Dermis blood vessel endothelial cell (primary cell): ENCODE measurements at places on chromosomes 5 and 9. TPM values are rescaled to one million over a fixed set of nuclear protein-coding genes. Genes with fewer than 3 reads are reported as not detected.

GRCh38 chr5:158532739-158533138 is 567.0 kb downstream of the EBF1 start:
- DNase-seq, result no peak

Gene CCDC192
- total RNA-seq, result not detected in 2 replicates

GRCh38 chr5:90940227-90940995 is 381.8 kb downstream of the ADGRV1 start:
- peak; percentile 32 for DNase-seq

- peak; percentile 2 for DNase-seq
Observed at GRCh38 chr9:23123048-23123632, 676.5 kb downstream of the DMRTA1 start.

GRCh38 chr5:75324791-75325190 is 12.2 kb upstream of the HMGCR start:
- no peak for DNase-seq

GRCh38 chr9:134373953-134374300 is 47.7 kb downstream of the RXRA start:
- DNase-seq, result no peak

DNA sequence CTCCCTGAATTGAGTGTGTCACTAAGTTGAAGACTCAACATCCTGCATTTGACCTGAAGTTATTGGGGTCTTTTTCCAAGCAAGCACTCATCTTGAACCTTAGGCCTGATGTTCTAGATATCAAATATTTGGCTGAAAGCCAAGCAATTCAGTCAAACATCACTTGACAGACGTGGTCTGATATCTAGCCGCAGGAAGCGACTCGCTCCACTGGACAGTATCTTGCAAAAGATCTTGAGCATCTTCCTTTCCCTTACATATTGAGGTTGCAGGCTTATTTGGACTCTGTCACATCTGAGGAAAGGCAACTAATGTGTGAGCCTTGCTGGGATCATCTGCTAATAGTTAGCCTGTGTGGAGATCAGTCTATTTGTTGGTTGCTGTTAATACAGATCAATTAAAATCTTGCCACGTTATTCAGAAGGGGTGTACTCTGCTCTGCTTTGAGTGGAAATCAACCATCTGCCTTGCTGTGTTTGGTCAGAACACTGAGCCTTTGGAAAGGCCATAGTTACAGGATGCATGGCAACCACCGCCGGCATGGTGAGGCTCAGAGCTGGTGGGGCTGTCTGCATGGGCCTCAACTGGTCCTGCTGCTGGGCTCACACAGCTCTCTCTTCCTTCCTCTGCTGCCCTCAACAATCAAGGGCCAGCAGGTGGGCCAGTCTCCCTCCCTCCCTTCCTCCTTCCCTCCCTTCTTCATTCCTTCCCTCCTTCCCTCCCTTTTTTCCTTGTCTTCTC is 166.9 kb upstream of the KLF9 start:
- DNase-seq, result no peak

DNA sequence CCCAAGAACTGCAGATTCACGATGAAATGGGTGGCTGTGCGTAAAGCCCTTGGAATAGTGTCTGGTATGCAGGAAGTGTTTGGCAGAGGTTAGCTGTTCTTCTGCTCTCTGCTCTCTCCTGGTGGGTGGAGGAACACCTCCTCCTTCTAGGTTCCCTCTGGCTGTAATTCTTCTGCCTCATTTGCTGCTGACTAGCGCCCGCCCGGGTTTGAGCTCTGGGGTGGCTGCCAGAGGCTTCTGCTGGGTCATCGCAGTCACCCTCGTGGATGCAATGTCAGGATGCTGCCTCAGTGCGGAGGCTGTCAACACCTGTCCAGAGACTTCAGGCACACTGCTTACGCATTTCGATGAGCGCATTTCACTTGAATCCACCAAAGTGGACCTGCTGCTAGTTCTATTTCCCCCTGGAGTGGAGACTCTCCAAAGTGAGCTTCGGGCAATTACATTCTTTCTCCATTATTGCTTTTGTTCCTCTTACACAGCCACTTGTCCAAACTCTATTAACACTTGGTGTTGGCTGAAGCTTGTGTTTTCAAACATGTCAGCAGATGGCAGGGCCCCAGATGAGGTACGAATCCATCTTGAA is 11.7 kb downstream of the DOCK2 start:
- DNase-seq, result no peak

Gene ZBED3
- total RNA-seq, result 3.6 and 6.1 TPM in 2 replicates

- no peak for DNase-seq
Observed at GRCh38 chr5:91651704-91652103, 268.6 kb upstream of the ARRDC3 start.

GRCh38 chr5:71974165-71974564 is 133.1 kb upstream of the MAP1B start:
- no peak for DNase-seq

GRCh38 chr9:128247226-128247803 is 28.5 kb downstream of the GOLGA2 start:
- no peak for DNase-seq

DNA sequence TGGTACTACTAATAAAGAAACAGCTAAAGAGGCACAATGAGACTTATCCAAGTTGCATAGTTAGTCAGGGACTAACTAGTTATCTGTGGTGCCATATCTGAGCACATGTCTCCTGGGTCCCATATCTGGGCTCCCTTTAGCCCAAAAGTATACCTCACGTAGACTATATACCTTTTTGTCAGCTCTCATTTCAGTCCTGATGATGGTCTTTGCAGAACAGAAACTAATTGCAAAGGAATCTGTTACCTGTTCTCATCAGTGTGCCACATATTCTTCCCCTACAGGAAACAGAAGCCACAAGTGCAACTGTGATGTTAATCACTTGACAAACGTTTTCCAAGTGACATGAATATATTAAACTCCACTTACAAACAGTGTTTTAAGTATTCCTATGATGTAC is 395.2 kb downstream of the KIAA0825 start:
- no peak for DNase-seq

Gene RETREG1
- 0.19 and 0.51 TPM in 2 replicates for total RNA-seq

DNA sequence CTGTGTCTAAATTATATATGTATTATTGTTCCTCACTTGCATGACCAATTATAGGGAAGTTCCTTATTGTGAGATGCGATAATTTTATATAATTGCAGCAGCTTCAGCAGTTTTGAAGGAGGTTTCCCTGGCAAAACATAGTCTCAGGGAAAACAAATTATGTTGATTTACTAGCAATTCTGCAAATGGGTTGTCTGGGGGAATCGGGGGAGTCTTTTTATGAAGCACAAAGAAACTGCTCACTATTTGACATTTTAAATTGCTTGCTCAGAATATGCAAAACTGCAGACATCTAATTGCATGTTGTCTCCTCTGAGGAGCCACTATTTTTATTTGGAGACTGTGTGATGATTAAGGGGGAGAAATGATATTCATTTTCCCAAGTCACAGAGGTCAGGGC is 361.6 kb downstream of the YTHDC2 start:
- DNase-seq, result no peak

- DNase-seq, result peak; percentile 9
Observed at GRCh38 chr5:119409235-119409815, 43.0 kb upstream of the HSD17B4 start.

- DNase-seq, result no peak
Observed at GRCh38 chr9:113781896-113782295, 94.2 kb upstream of the ZNF618 start.

DNA sequence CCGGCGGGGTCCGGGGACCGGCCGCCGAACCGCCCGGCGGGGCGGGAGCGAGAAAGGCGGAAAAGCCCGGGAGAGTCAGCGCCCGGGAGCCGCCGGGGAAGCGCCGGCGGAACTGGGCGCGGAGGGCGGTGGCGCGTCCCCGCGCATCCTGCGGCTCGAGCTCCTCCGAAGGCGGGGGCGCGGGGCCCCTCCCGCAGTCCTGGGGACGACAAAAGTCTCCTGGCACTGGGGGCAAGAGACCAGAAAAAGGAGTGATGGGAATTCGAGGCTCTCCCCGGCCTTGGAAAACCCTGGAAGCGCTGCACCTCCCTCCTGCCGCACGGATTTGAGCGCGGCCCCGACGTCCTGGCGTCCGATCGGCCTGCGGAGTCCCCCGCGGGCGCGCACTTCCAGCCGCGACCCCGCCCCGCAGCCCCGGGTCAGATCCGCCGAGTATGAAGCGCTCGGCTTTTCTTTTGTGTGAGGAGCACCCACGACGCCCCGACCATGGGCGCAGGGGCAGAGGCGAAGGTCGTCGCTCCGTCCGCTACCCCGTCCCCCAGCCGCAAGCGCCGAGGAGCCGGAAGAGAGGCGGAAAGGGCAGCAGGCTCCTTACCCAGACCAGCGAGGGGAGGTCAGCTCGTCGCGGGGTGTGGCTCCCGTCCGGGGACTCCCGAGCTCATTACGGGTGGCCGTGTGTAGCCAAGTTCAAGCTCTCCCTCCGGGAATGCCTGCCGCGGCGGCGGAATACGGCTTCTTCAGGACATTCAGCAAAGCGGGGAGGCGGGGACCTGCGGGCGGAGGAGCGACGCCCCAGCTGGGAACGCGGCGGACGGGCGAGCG is at the start of gene EPB41L4A:
Gene EPB41L4A (minus strand): TSS at position 114 of the 822 bp plus-strand sequence. CDS start 238 bp downstream, outside the sequence.
- peak; percentile 75 for DNase-seq

Gene EIF4E1B
- total RNA-seq, result not detected in 2 replicates

- DNase-seq, result no peak
Observed at GRCh38 chr5:104126980-104127379, 564.4 kb upstream of the NUDT12 start.

DNA sequence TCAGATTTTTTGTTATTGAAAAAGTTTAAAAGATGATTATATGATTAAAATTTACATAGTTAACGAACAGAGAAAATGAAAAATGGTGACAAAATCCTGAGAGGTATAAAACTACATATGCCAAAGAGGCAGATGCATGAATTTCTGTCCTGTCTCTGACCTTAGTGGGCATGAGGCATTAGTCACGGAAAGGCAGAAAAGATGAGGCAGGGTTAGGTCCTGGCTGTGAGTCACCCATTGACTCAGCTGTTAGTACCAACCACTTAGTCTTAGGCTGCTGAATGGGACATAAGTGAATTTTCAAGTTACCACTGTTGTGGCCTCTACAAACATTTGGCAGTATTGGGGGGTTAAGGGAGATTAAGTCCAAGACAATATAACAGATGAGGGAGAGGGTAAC is 33.1 kb downstream of the RASA1 start:
- DNase-seq, result peak; percentile 86

DNA sequence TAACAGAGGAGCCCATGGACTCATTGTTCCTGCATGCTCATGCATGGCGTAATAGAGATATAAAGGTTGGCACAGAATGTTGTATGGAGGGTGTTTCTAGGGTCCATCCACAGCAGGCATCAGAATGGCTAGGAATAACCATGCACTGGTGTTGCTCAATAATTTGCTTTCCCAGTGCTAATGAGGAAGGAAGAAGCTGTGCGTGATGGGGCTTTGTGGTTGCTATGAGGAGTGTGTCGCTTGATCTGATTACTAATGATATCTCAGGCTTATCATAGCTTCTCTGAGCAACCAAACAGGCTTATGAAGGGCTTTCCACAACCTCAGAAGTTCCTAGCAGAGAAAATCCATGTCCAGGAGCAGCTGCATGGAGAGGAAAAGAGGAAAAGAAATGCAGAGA is 151.3 kb upstream of the TRPC7 start:
- DNase-seq, result no peak

DNA sequence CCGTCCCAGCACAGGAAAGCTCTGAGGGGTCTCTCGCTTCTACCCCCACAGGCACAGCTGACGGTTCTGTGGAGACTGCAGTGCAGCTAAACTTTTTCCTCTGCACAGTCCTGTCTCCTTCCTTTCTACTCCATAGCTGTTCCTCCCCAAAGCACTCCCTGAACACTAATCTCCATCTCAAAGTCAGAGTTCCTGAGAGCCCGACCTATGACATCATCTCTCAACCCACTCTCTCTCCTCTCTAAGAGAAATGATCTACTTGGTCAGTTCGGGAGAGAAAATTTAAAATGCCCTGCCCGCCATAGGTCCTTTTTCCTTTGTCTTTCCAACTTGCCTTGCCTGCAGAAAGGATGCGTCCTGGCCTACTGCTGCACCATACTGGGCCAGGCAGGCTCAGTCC is 90.6 kb downstream of the FANCC start:
- DNase-seq, result no peak

Gene TICAM2
- total RNA-seq, result 0.17 and 0.93 TPM in 2 replicates

DNA sequence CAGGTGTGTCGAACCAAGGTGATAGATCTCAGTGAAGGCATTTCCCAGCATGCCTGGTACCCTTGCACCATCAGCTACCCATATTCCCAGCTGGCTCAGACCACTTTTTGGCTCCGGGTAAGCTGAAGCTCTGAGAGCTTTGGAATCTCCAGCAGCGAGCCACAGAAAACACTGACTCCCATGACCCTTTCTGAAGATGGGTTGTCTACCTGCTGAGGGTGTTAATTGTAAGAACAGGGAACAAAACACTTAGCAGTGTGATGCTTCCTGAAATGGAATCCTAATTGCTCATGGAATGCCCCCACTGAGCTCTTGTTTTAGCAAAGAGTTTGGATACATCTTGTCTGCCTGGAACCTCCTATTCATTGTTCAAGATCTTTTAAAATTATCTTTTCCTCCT is 177.7 kb downstream of the PAPPA start:
- DNase-seq, result no peak

Gene TMEM252
- 0.51 TPM in 1 of 2 replicates, not detected in the other for total RNA-seq

- no peak for DNase-seq
Observed at GRCh38 chr5:35038891-35039290, 8.9 kb downstream of the AGXT2 start.

Gene SLC6A19
- total RNA-seq, result not detected in 2 replicates

- DNase-seq, result no peak
Observed at GRCh38 chr5:103389846-103390245, 131.3 kb downstream of the MACIR start.

Gene HAPLN1
- total RNA-seq, result under 0.01 TPM in 1 of 2 replicates, not detected in the other

DNA sequence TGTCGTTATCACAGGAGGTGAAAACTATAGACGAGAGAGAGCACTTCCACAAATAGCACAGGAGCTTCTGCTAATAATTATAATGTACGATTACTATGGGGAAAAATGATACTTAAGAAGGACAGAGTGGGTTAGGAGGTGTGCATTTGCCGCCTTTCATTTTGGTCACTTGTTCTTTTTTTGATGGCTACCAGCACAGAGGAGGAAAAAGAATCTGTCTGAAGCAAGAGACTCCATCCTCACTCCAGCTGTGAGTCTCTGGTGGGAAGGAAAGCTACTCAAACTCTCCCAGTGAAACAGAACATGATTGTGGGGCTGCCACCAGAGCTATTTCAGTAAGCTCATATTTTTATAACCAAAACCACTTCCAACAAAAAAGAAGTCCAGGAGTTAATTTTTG is 270.4 kb upstream of the TMEM161B start:
- DNase-seq, result no peak

Gene ANKDD1B
- total RNA-seq, result 0.68 and 1.1 TPM in 2 replicates

Gene ABCA1
- 19.1 and 35.7 TPM in 2 replicates for total RNA-seq
